Mesendoderm (in vitro differentiated cells): ENCODE measurements at places on chromosomes 12 and 14.

GRCh38 chr12:64469455-64470142, 17.7 kb downstream of the TBK1 start:
- DNase-seq: no peak

- DNase-seq: no peak
Observed at GRCh38 chr12:1845886-1846285, 25.5 kb downstream of the LRTM2 start.

DNA sequence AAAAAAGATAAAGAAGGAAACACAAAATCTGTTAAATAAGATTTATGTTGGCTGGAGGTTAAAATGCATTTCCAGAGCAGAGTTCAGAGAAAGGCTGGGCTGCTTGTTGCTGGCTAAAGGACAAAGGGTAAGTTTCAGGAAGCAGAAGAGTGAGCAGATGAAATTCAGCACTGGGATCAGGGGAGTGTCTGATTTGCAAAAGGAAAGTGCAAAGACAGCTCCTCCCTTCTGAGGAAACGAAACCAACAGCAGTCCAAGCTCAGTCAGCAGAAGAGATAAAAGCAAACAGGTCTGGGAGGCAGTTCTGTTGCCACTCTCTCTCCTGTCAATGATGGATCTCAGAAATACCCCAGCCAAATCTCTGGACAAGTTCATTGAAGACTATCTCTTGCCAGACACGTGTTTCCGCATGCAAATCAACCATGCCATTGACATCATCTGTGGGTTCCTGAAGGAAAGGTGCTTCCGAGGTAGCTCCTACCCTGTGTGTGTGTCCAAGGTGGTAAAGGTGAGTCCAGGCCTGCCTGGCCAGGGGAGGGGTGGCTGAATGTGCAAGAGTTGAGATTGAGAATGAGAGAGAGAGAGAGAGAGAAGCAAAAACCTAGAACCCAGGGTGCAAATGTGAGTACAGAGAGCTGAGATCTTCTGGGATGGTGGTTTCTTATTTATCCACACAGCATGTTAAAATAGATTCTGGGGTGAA, at the start of gene OAS1:
OAS1 (plus strand) TSS at position 251 of the 703 bp plus-strand sequence; CDS start at position 329, 78 bp downstream.
- peak; percentile 51 for DNase-seq

GRCh38 chr14:52835122-52835903, 43.9 kb upstream of the GNPNAT1 start:
- peak; percentile 97 for DNase-seq

DNA sequence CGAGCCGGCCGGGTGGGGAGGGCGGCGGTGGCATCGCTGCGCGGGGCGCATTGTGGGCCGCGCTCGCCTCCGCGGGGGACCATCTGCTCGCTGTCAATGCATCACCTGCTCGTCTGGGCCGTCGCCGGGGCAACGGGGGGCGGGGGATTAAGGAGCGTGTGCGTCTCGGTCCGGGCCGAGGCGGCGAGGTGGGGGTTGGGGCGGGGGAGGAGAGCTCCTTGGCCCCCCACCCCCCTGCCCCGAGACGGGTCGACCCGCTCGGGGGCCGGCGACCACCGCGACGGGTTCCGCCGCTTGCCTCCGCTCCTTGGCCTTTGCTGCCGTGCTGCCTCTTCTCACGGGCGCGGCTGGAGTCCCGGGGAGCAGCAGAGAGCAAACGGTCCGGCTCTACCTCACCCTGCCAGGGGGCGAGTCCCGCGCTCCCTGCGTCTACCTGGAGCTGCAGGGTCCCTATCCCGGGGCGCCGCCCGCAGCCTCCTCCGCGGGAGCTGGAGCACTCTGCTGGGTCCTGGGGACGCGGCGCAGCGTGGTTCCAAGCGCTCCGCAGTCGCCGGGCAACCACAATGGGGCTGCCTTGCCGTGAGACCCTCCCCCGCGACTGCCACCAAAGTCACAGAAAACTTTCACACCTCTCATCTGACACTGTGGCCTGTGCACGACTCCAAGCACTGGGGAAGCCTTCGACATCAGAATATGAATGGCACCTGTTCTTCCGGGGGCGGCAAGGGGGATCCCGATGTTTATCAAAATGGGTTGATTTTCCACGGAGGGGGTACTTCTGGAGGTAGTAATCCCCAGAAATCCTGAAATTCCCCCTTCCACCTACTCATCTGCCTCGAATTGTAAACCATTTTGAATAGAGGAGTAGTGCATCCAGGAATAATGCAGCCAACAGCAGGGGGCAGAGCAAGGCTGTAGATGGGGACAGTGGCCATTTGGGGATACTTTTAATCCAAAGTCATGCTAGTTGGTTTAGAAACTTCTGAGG, at the start of gene C12orf42:
C12orf42 (minus strand) TSS at position 500 of the 988 bp plus-strand sequence. CDS start 17,542 bp downstream, outside the sequence.
- DNase-seq: peak; percentile 75
